Natural killer cell treated with Interleukin-12 subunit alpha and Interleukin-12 subunit beta and Interleukin-15 and Interleukin-18, amount 100 ng/mL, for 72 hours (primary cell): ENCODE measurements at places on chromosomes 5 and 9.
A peak's percentile ranks its signal among the peaks of the same experiment; 100 is the strongest.

GRCh38 chr5:604391-604831, 7.7 kb upstream of the CEP72 start:
- peaks cover 12% of the 10 kb centered on the region for H3K27me3 ChIP-seq
- no peaks in the 10 kb centered on the region for H3K36me3 ChIP-seq
- no peak overlapping the region for H3K4me3 ChIP-seq
- H3K27ac ChIP-seq: no peak overlapping the region

DNA sequence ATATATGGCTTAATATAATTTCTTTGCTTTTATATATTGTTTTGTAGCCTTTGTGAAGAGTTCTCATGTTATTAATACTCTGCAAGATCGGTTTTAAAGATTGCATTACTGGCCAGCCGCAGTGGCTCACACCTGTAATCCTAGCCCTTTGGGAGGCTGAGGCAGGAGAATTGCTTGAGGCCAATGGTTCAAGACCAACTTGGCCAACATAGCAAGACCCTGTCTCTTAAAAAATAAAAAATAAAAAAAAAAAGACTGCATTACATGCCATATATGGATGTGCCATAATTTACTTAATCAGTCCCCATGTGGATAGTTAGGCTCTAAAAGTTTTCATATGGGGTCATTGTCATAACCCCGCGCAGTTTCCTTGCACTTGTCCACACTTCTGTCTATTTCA, 31.0 kb upstream of the TNFAIP8 start:
- peaks cover 81% of the 10 kb centered on the region for H3K4me1 ChIP-seq
- DNase-seq: no peak
- peak overlapping the region; percentile 94 for H3K27ac ChIP-seq
- no peak overlapping the region for H3K4me3 ChIP-seq
- no peaks in the 10 kb centered on the region for H3K27me3 ChIP-seq

GRCh38 chr9:97059626-97060025, 20.7 kb upstream of the CTSV start:
- DNase-seq: no peak
- H3K27me3 ChIP-seq: peaks cover 19% of the 10 kb centered on the region
- no peaks in the 10 kb centered on the region for H3K4me1 ChIP-seq
- H3K4me3 ChIP-seq: no peak overlapping the region
- H3K27ac ChIP-seq: no peak overlapping the region
- H3K36me3 ChIP-seq: no peaks in the 10 kb centered on the region

DNA sequence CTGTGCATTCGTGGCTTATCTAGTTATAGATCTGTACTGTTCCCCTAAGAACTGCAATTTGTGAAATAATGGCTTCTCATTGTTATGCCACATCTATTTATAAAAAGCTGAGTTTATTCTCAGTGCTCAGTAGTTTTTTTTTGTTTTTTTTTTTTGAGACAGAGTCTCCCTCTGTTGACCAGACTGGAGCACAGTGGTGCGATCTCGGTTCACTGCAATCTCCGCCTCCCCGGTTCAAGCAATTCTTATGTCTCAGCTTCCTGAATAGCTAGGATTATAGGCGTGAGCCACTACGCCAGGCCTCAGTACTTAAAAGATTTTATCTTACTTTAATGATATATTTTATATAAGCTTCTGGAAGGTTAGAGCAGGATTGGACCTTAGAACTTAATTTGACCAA, 19.0 kb downstream of the SEC61B start:
- no peak overlapping the region for H3K4me3 ChIP-seq
- H3K27ac ChIP-seq: no peak overlapping the region
- peaks cover 31% of the 10 kb centered on the region for H3K4me1 ChIP-seq
- no peak for DNase-seq

- no peaks in the 10 kb centered on the region for H3K36me3 ChIP-seq
- DNase-seq: no peak
- H3K4me1 ChIP-seq: no peaks in the 10 kb centered on the region
- no peak overlapping the region for H3K27ac ChIP-seq
These were observed 79.0 kb downstream of the SMC2 start for GRCh38 chr9:104173067-104173466.

DNA sequence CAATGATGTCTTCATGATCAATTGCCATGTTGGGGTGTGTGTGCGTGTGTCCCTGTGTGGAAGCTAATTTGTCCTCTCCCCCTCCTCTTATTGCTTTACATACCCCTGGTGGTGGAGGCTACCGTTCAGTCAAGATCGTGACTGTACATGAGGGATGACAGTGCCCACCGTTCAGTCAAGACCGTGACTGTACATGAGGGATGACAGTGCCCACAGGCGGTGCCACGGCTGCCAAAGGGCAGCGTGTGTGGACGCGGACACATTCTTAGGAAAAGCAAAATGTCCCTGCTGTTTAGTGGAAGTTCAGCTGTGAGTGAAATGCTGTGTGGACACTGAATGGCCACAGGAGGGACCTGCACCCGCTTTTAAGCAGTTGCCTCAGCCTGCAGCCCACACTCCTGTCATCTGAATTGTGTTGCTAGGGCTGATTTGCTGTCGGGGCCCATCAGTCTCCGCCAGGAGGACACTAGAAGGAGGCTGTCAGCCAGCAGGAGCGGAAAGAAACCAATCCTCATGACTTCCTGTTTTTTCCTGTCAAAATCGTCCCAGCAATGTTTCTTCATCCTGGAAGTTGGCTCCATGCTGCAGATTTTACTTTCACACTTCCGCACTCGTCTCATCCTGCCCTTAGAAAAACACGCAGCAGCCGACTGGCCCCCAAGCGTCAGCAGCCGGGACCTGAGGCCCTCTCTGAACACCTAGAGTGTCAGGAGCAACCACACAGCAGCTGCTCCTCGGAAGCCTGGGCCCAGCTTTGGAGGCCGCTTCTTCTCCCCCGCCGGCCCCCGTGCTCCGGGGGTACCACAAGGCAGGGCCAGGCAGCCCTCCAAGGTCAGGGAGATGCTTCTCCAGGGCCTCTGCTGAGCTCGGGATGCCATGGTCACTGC, 9.1 kb downstream of the OR2V1 start:
- H3K27ac ChIP-seq: no peak overlapping the region
- DNase-seq: no peak
- H3K27me3 ChIP-seq: peaks cover 33% of the 10 kb centered on the region

GRCh38 chr5:141094481-141095262, at the start of gene PCDHB2:
PCDHB2 (plus strand) TSS chr5:141094615; CDS start chr5:141094791, 176 bp downstream.
- no peak within 1 kb of the TSS for H3K27ac ChIP-seq
- no peaks in the 10 kb centered on the region for H3K4me1 ChIP-seq
- H3K36me3 ChIP-seq: peaks cover 14% of the 10 kb centered on the region
- H3K4me3 ChIP-seq: no peak within 1 kb of the TSS
- DNase-seq: no peak
- H3K27me3 ChIP-seq: peaks cover 24% of the 10 kb centered on the region

GRCh38 chr5:171599957-171600612, 180.6 kb downstream of the FGF18 start:
- peaks cover 26% of the 10 kb centered on the region for H3K27me3 ChIP-seq
- no peak for DNase-seq
- no peak overlapping the region for H3K27ac ChIP-seq
- H3K4me1 ChIP-seq: peaks cover 4% of the 10 kb centered on the region
- H3K36me3 ChIP-seq: no peaks in the 10 kb centered on the region
- H3K4me3 ChIP-seq: no peak overlapping the region

DNA sequence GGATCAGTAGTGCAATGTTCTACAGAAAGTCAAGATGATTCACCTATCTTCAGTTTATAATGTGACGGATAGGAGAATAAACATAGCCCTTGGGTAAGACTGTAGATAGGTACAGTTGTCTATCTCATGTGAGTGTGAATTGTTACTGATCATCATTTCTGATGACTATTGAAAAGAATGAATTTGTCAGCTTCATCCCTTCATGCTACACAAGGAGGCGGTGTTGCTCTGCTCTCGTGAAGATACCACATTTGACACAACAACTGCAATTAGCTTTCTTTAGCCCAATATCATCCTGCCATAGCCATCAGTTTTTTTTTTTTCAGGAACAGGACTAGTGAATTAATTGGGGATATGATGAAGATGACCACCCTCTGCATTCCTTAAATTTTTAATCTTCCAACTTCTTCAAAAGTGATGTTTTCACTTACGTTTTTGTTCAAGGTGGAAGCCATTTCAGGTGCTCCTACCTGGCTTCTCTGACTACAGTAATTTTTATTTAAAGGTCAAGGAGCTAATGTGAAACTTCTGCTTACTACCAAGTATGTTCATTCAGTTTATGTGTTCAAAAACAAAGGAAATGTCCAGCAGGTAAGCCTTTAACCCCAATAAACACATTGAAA, 152.9 kb upstream of the MOCS2 start:
- H3K27me3 ChIP-seq: no peaks in the 10 kb centered on the region
- no peaks in the 10 kb centered on the region for H3K36me3 ChIP-seq
- no peak overlapping the region for H3K4me3 ChIP-seq
- no peaks in the 10 kb centered on the region for H3K4me1 ChIP-seq
- no peak overlapping the region for H3K27ac ChIP-seq

- no peak overlapping the region for H3K4me3 ChIP-seq
- H3K27ac ChIP-seq: no peak overlapping the region
- H3K36me3 ChIP-seq: no peaks in the 10 kb centered on the region
- DNase-seq: no peak
These were observed 73.6 kb downstream of the FBXL7 start for GRCh38 chr5:15573590-15573989.

DNA sequence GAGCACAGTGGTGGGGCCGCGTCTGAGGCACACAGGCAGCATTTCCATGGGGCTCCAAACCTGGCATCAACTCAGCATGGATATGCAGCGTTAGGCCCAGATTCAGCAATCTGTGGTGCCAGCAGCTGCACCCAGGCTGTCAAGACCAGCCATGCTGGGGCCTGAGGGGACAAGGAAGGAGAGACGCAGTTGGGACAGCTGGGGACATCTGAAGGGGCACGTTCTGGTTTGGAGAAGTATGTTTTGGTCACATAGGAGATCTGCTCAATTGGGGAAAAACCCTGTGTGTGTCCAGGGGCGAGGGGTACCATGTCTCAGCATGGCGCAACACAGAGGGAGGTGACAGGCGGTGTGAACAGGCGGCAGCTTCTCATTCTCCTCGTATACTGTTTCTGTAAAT, 66.6 kb upstream of the ECM2 start:
- H3K27me3 ChIP-seq: no peaks in the 10 kb centered on the region
- no peaks in the 10 kb centered on the region for H3K4me1 ChIP-seq
- DNase-seq: no peak
- no peak overlapping the region for H3K4me3 ChIP-seq

GRCh38 chr5:140342287-140342686, 4.1 kb downstream of the HBEGF start:
- peak; percentile 76 for DNase-seq
- peak overlapping the region; percentile 95 for H3K4me3 ChIP-seq
- peaks cover 45% of the 10 kb centered on the region for H3K4me1 ChIP-seq
- peak overlapping the region; percentile 96 for H3K27ac ChIP-seq
- H3K36me3 ChIP-seq: peaks cover 15% of the 10 kb centered on the region

DNA sequence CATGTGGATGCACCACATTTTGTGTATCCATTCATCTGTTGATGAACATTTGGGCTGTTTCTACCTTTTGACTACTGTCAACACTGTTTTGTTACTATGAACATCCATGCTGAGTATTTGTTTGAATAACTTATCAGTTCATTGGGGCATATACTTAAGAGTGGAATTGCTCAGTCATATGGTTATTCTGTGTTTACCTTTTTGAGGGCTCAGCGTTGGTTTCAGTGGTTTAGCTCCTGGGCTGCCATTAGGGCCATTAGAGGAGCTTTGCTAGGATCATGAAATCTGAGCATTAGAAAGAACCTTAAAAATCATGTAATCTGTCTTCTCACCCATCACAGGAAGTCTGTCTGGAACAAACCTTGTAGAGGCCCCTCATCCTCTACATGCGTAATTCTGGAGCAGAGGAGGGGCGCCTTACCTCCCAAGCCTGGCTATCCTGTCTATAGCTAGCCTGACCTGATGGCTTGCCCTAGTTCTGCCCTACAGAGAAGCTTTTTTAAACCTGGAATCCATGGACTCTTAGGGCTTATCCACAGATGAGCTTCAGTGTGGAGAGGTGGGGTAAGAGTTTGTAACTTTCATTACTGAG, 92.9 kb downstream of the PDZD2 start:
- H3K36me3 ChIP-seq: no peaks in the 10 kb centered on the region
- no peak for DNase-seq
- H3K4me3 ChIP-seq: no peak overlapping the region
- H3K27me3 ChIP-seq: no peaks in the 10 kb centered on the region

DNA sequence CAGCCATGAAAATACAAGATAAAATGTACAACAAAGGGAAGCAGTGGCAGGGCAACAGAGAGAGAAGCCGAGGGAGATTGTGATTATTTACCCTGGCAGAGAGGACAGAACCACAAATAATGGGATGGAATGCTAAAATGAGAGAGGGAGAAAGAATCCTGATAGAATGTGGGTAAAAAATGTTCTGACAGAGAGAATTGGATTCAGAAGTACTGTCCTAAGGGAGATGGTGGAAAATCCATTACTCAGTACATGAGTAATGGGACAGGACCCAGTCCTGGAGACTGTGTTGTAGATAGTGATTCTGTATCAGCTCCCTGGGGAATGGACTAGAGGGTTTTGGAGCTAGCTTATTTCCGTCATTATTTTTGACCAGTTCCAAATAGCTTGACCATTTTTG, 831.5 kb downstream of the MAT2B start:
- no peaks in the 10 kb centered on the region for H3K4me1 ChIP-seq
- H3K36me3 ChIP-seq: no peaks in the 10 kb centered on the region
- H3K4me3 ChIP-seq: no peak overlapping the region
- H3K27me3 ChIP-seq: no peaks in the 10 kb centered on the region
- no peak for DNase-seq
